NCI-H2171 (cell line): ENCODE measurements at places on chromosomes 1 and 21.

GRCh38 chr1:178541379-178541778, 28.5 kb downstream of the TEX35 start:
- DNase-seq: no peak

DNA sequence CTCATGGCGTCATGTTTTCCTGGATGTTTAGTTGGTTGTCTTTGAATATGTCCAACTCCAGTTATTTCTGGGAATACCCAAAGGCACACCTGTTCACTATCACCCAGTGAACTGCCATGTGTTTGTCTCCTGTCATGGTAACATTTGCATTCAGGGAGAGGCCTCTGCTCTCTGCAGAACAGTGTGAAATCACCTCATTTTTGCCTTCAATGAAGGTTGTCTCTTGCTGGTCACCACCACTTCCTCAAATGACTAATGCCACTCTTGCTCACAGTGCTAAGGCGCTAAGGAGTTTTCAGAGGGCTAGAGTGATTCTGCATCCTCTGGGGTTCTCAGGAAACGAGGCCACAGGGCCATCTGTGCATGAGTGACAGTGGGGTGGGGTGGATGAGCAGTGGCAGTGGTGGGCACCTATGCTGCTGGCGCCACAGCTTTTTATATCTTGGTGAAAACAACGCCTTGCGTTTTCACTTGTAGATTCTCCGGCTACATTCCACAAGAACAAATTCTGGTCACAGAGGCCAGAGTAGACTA, 60.0 kb upstream of the ATP5PO start:
- no peak for DNase-seq

DNA sequence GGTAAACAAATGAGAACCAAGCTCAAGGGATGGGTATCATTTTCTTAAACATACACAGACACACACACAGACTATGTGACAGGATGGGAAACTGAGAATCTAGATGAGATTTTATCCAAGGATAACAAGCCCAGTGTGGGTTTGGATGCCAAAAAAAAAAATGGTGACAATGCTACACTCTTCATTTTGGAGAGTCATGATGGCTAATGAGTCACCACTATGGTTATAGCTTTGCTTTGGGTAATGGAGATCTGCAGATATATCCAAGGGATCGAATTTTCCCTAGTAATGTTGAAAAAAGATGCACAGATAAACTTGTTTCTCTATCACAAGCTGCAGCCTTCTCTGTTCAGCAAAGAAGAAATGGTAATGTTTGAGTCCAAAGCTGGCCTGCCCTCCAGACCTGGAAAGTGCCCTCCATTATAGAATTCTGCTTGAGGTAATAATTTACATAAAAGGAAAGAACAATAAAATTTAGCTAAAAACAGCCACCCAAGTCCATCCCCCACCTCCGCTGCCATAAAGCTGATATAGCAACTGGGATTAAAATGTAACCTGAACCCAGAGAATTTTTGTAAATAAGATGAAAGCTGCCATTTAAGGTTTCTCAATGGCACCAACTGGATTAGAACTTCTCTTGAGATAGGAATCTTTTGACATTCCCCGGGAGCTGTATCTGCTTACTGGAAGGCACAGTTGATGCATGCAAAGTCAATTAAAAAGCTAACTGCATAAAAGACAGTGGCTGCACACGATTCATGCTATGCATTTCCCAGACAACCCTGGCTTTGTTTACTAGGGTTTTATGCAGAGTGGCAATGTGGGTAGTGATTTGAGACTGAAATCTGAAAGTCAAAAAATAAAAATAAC, 395.2 kb upstream of the LYPLAL1 start:
- DNase-seq: no peak

- no peak for DNase-seq
These were observed 13.7 kb downstream of the PPP1R12B start for GRCh38 chr1:202362212-202362611.

DNA sequence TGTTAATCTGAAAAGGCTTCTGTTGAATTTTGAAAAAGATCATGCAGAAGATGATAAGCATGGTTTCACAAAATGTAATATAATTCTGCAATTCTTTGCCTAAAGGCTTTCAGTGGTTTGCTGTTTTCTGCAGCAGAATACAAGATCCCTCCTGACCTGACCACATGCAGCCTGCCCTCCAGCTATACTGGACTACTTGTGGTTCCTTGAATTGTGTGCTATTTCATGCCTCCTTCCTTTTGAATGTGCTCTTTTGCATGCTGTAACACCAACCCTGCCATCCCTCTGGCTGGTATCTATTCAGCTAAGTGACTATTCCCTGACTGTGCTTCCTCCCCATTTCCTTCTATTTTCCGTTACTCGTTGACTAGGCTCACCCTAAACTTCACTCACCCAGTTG, 55.5 kb downstream of the CACNA1E start:
- no peak for DNase-seq

GRCh38 chr21:32100423-32100822, 178.4 kb downstream of the MIS18A start:
- no peak for DNase-seq

- no peak for DNase-seq
These were observed 18.7 kb downstream of the TMEM53 start for GRCh38 chr1:44655609-44656008.

GRCh38 chr1:217881607-217882332, 250.6 kb downstream of the SPATA17 start:
- no peak for DNase-seq

DNA sequence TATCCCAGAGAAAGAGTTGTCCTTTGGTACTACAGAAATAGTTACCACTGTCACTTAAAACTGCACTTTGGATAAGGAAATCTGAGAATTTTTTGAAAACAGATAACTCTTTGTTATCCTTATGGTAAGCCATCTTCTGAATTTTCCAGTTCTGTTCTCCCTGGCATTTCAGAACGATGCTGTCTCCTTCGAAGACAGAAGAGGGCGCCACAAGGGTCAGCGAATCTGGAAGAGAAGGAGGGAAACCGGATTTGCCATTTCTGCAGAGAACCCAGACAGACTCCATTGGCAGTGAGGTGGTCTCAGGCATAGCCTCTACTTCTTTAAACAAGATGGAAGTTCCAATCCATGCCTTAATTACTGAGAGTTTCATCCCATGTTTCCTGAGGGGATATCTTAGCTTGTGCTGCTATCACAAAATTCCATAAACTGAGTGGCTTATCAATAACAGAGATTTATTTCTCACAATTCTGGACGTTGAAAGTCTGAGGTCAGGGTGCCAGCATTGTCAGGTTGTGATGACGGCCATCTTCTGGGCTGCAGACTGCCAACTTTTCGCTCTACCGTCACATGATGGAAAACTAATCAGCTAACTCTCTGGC, 6.4 kb downstream of the FCRL2 start:
- DNase-seq: no peak

GRCh38 chr1:225974454-225974853, 24.7 kb downstream of the SDE2 start:
- DNase-seq: no peak

- no peak for DNase-seq
These were observed 2.7 kb upstream of the MYOC start for GRCh38 chr1:171654942-171655745.

GRCh38 chr1:194369060-194369459, 1182.6 kb upstream of the B3GALT2 start:
- no peak for DNase-seq
